ENCODE measurements at places on chromosomes 6 and 20.

GRCh38 chr6:137873273-137873762 lies 6.3 kb downstream of the TNFAIP3 start:
- DNase-seq, result peak; percentile 89

DNA sequence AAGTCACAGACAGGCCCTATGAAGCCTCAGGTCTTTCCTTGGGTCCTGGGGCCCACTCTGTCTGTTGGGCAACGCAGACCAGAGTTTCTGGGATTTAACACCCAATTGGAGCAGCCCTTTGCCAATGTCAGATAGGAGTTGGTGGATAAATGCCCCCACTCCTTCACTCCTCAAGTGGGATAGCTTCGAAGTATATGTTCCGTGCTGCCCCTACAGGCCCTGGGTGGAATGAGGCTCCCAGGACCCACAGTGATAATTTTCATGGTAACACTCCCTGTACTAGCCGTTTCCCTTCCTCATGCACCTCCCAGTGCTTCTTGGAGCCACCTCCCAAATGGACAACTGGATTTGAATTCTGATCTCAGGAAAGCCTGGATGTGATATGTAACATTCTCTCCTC lies 145.4 kb downstream of the FOXA2 start:
- no peak for DNase-seq

DNA sequence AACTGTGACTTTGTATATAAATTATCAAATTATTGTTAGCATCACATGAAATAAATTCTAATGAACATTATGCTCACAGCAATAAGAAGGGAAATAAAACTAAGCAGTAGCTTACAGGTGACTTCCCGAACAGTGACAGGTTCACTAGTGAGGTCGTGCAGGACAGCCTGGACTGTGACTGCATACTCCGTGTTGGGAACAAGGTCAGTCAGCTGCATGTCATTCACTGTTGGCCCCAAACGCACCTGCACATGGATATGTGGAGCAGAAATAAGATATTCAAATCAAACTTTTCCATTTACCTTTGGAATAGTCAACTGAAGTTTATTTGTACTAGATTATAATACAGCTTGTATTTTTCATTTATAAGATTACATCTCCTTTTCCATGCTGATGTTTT lies 60.6 kb downstream of the COL12A1 start:
- DNase-seq, result no peak

- DNase-seq, result no peak
Measured at GRCh38 chr6:137725949-137726348, 141.1 kb upstream of the TNFAIP3 start.

GRCh38 chr20:13442986-13443385 lies 195.7 kb downstream of the TASP1 start:
- no peak for DNase-seq

- DNase-seq, result no peak
Measured at GRCh38 chr6:155584006-155584405, 128.4 kb upstream of the NOX3 start.

GRCh38 chr6:145031962-145032361 lies 703.4 kb downstream of the EPM2A start:
- no peak for DNase-seq

GRCh38 chr6:131597446-131597845 lies 24.4 kb downstream of the ARG1 start:
- DNase-seq, result peak; percentile 8

DNA sequence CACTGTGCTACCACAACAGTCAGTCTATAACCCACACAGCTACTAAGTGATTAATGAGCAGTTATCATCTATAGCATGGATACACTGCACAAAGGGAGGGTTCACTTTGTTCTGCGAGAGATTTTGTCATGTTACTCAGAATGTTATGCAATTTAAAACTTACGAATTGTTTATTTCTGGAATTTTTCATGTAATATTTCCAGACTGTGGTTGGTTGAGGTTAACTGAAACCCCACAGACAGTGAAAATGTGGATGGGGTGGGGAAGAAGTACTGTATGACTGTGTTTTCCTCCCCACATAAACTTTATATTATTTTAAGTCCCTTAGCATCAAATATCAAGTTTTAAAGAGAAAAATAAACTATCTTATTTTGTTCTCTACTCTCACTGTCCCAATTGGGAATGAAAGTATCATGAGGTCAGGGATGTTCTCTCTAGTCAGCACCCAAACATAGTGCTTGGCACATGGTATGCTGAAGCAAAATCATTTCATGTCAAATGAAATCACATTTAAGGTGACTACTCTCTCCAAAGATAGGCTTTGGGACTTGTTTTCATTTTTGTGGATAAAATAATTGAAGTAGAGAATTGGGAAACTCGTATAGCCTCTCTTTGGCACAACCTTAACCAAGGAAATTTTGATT lies 25.4 kb downstream of the DOP1A start:
- DNase-seq, result no peak

DNA sequence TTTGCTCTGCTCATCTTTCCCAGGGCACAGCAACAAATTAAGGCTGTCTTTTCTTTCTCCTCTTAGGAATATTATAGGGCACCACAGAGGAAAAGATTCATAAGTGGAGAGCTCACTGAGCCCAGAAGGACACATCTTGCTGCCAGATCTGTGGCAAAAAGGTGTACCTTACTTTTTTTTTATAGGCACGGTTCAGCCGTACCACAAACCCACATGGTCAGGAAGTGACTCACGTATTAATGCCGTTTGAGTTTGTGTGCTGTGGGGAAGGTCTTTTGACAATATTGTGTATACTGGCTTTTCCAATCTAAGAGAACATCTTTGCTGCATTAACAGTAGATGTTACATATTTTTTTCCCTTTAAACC lies 28.4 kb downstream of the PAQR8 start:
- DNase-seq, result peak; percentile 81

- no peak for DNase-seq
Measured at GRCh38 chr6:159461266-159461665, 231.8 kb downstream of the SOD2 start.

DNA sequence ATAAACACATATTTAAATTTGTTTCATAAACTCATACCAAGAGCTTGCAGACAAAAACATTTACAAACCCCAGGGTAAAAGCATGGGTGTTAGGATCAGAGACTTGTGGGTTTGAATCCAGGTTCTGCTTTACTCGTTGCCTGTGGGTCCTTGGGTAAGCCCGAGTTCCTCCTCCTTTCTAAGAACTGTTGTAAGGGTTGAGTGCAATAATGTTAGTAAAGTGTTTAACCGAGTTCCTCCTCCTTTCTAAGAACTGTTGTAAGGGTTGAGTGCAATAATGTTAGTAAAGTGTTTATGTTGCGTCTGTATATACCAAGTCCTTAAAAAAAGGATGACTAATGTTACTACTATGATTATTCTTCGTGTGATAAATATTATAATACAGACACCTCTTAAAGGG lies 18.7 kb downstream of the CCDC170 start:
- DNase-seq, result no peak

GRCh38 chr20:51687108-51687507 lies 81.1 kb downstream of the ATP9A start:
- no peak for DNase-seq

GRCh38 chr20:48564982-48565539 lies 262.7 kb downstream of the PREX1 start:
- DNase-seq, result no peak

DNA sequence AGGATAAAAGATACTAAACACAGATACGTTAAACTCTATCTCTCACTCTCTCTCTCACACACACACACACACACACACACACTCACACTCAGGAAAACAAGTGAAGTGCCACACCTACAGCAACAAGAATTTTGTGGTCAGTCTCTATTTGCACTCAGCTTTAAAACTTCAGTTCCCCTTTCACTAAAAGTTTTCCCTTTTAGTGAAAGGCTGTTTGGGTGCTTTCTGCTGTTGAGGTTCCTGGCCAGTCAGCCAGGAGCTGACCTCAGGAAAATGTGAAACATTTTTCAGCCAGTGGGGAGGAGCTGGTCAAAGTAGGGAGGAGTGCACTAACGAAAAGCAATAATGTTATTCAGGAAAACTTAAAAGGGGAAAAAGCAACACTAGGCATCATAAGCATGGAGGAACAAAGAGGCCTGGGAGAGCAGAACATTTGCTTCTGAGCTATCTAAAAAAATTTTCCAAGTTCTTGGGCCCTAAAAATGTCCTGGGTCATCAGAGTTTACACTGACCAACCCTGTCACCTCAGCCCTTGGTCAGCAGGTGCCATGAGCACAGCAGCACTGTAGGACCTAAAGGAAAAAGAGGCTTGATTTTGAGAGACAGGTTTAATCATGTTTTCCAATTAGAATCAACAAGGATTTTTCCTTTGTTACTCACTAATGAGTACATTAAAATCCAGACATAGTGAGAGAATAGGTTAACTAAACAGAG lies 30.7 kb upstream of the NT5E start:
- no peak for DNase-seq

GRCh38 chr6:43428112-43428570 lies 800 bp downstream of the ABCC10 start:
- DNase-seq, result no peak

DNA sequence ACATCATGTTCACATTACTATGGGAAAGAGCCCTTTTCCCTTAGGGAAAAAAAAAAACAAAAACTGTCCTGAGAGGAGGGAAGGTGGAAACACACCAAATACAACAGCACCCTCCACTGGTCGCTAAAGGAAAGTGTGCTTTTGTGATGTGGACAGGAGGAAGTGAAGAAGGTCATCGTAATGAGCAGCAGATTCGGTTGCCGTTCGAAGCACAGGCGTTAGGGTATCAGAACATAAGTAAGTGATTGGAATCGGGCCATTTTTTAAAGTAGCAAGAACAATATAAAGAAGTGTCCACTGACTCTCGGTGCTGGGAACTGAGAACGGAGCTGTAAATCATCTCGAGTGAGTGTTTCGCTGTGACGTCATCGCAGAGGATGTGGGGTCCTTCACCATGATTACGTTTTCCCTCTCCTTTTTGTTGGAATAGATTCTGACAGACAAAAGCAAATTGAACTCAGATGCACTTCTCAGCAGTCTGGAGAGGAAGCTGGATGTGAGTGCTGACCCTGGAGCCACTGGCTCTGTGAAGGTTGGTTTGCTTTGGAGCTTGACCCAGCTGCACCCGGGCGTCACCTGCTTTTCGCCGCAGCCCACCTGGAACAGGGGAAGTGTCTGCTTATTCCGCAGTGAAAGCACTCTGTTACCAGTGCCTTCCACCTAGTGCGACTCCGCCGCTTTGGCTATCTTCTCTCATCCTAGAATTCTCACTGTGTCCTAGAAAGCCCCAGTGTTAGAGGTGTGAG lies 203.6 kb upstream of the GMDS start:
- peak; percentile 19 for DNase-seq

DNA sequence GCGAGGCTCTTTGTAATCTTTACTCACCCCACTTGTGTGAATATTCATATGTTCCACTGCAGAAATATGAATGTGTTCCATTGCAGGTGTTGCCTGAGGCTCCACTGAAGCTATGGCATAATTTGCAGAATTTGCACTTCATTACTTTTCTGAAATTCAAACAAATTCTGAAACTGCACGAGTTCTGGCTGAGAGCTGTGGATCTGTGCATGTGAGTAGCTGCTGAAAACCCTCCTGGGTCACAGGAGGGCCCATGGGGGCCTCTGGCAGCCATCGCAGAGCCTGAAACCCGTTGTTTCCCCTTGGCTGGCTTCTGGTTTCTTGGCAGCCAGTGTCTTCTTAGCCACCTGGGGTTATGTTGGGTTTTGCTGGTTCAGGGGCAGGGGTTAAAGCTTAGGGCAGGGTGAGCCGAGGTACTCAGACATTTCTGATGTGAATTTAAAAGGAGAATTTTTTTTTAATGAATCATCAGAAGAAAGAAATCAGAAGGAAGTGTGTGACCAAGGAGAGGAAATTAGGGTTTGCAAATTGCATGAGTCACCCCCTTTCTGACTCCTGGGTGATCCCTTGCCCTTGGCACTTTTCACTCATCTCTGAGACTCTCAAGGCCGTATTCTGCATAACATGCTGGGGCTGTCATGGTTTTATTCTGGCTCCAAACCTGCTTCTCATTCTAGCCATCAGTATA lies 40.6 kb downstream of the TOX2 start:
- peak; percentile 43 for DNase-seq

GRCh38 chr6:150304429-150304828 lies 64.4 kb upstream of the IYD start:
- no peak for DNase-seq

DNA sequence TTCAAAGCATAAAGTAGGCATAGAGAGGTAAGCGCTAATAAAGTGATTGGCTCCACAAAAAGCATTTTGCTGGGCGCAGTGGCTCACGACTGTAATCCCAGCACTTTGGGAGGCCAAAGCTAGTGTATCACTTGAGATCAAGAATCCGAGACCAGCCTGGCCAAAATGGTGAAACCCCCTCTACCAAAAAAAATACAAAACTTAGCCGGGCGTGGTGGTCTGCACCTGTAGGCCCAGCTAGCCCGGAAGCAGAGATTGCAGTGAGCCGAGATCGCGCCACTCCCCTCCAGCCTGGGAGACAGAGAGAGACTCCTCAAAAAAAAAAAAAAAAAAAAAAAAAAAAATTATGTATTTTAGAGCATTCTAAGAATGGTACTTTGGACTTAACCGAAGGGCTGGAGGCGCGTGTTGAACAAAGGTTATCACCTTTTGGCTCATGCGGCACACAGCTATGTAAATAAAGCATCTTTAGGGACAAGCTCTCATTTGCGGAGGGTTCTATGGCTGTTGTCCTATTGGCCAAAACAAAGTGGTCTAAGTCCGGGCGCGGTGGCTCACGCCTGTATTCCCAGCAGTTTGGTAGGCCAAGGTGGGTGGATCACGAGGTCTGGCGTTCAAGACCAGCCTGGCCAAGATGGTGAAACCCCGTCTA lies 17.4 kb downstream of the HFE start:
- DNase-seq, result no peak

DNA sequence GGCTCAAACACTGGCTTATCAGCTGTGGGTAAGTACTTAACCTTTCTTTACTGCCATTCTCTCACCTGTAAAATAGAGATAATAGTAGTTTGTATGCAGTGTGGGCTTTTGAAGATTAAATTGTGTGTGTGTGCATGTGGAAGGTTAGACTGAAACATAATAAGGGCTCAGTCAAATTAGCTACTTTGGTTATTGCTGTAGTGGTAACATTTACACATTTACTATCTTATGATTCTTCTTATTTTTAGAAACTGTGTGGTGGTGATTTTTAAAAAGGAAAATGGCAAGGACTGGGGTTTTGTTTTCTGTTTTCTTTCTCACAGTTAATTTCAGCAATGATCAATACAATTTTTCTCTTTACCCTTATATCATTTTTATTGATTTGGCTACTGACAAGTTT lies 206.9 kb downstream of the NKAIN2 start:
- DNase-seq, result no peak

- no peak for DNase-seq
Measured at GRCh38 chr6:28659250-28659566, 133.5 kb downstream of the GPX5 start.

- DNase-seq, result no peak
Measured at GRCh38 chr6:149347067-149347466, 29.6 kb downstream of the TAB2 start.

- DNase-seq, result no peak
Measured at GRCh38 chr6:145119081-145119480, 616.2 kb downstream of the EPM2A start.

GRCh38 chr6:89372506-89372901 lies 20.0 kb upstream of the UBE2J1 start:
- DNase-seq, result no peak

- no peak for DNase-seq
Measured at GRCh38 chr6:170098428-170099170, 192.3 kb downstream of the DLL1 start.

- no peak for DNase-seq
Measured at GRCh38 chr6:118537574-118537973, 10.5 kb upstream of the PLN start.
